Metanephros (tissue), 2 donors: ENCODE measurements at places on chromosomes 2 and 18. TPM values are rescaled to one million over a fixed set of nuclear protein-coding genes. Genes with fewer than 3 reads are reported as not detected.

Gene ANKRD30B
- total RNA-seq, result not detected

Gene CYRIA
- total RNA-seq, result 3.7 TPM

Gene LHCGR
- 1.3 TPM for total RNA-seq

Gene SPR
- 9.1 TPM for total RNA-seq

Gene PLEKHH2
- total RNA-seq, result 67.0 TPM

Gene ACTR1B
- 52.1 TPM for total RNA-seq

Gene KCNE4
- total RNA-seq, result 11.2 TPM

Gene RELCH
- 43.2 TPM for total RNA-seq

Gene RSAD2
- total RNA-seq, result 7.2 TPM

Gene ATP8B1
- 29.1 TPM for total RNA-seq

Gene PROC
- 4.1 TPM for total RNA-seq

Gene LIPG
- total RNA-seq, result 32.1 TPM

Gene CCDC138
- total RNA-seq, result 9.3 TPM

Gene TUBA3E
- total RNA-seq, result not detected

Gene DYNAP
- not detected for total RNA-seq

Gene ERICH2
- not detected for total RNA-seq

Gene CYBRD1
- total RNA-seq, result 57.5 TPM

Gene DNAJC10
- 68.7 TPM for total RNA-seq

Gene KCNG2
- total RNA-seq, result 1.4 TPM

Gene IL36A
- total RNA-seq, result not detected

Gene ATP6V1C2
- 7.6 TPM for total RNA-seq

Gene PLCL1
- total RNA-seq, result 23.7 TPM

Gene AAK1
- 45.9 TPM for total RNA-seq

Gene RAX
- total RNA-seq, result not detected

Gene SPRED2
- 23.7 TPM for total RNA-seq

Gene POTEJ
- 0.12 TPM for total RNA-seq

Gene DAPL1
- total RNA-seq, result 9.6 TPM

Gene SERPINB4
- not detected for total RNA-seq

Gene INO80B
- 22.7 TPM for total RNA-seq

Gene COL6A3
- total RNA-seq, result 455 TPM

Gene CRYGD
- total RNA-seq, result not detected

Gene BCL2
- total RNA-seq, result 39.3 TPM

Gene SERPINB5
- 0.29 TPM for total RNA-seq

Gene PLEKHM3
- 26.7 TPM for total RNA-seq

Gene SERPINB3
- total RNA-seq, result not detected

Gene BCL11A
- total RNA-seq, result 11.0 TPM

Gene CRYBA2
- total RNA-seq, result not detected

Gene SLC5A7
- 0.53 TPM for total RNA-seq

Gene IFT172
- total RNA-seq, result 51.2 TPM
